Gastrocnemius medialis (tissue), 4 donors: ENCODE measurements at places on chromosomes 4 and X. TPM values are rescaled to one million over a fixed set of nuclear protein-coding genes. Genes with fewer than 3 reads are reported as not detected.

DNA sequence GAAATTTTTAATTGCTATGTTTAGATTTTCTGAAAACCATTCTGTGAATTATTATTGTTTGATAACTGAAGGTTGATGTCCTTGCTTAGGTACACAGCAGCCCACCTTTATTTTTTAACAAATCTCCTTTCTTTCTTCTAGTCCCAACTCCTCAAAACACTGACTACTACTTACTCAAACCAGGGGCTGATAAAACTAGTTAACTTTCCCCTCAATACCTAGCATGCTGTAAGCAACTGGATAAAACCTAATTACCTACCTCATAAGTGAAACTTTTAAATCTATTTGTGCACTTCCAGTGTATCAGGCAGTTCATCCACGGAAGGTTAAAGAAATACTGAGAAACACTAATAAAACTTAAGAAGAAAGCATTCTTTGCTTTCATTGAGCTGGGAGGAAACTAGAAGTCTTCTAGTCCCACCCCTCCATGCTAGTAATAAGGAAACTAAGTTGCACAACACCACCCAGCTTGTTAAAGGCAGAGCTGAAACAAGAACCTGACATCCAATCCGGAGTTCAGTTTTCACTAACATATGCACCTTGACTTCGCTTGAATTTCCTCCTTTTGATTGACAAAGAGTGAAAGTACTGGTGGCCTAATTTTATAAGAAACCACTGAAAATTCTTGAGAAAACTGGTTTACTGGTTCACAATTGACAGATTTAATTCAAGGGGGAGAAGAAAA, 180.2 kb upstream of the TET2 start:
- H3K36me3 ChIP-seq: no peaks in the 10 kb centered on the region
- no peaks in the 10 kb centered on the region for H3K4me1 ChIP-seq
- DNase-seq: no peak
- H3K27me3 ChIP-seq: no peaks in the 10 kb centered on the region
- no peak overlapping the region for H3K4me3 ChIP-seq
- no peak overlapping the region for H3K27ac ChIP-seq

GRCh38 chrX:53190363-53190960, 34.5 kb downstream of the KDM5C start:
- H3K27ac ChIP-seq: peak overlapping the region; percentile 9
- peaks cover 9% of the 10 kb centered on the region for H3K4me1 ChIP-seq
- no peaks in the 10 kb centered on the region for H3K27me3 ChIP-seq
- no peak overlapping the region for H3K4me3 ChIP-seq

GRCh38 chrX:267771-268261, 13.4 kb upstream of the PLCXD1 start:
- no peaks in the 10 kb centered on the region for H3K4me1 ChIP-seq
- no peaks in the 10 kb centered on the region for H3K27me3 ChIP-seq
- H3K27ac ChIP-seq: no peak overlapping the region

- H3K4me1 ChIP-seq: no peaks in the 10 kb centered on the region
- no peak for DNase-seq
- H3K4me3 ChIP-seq: no peak overlapping the region
- no peak overlapping the region for H3K27ac ChIP-seq
Observed at GRCh38 chr4:74466242-74466641, 21.3 kb downstream of the AREG start.

Gene PRKX
- 4.7 TPM for total RNA-seq
